ENCODE measurements at places on chromosomes 2 and 18.

DNA sequence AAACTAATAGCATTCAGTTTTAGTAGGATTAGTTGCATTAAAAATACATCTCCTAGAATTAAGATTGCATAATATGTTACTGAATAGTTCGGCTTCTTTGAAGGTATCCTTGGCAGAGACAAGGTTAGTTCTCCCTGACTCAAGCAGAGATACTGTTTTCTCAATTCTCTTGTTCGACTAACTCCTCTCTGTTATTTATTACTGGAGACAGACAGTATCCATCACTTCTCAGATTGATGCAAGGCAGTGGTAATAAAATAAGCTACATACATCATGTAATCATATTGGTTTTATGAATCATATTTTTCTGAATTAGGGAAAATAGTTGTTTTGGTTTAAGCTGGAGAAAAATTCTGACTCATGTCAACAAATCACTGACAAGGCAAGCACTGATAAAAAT, 134.8 kb downstream of the SLC8A1 start:
- DNase-seq, result no peak

DNA sequence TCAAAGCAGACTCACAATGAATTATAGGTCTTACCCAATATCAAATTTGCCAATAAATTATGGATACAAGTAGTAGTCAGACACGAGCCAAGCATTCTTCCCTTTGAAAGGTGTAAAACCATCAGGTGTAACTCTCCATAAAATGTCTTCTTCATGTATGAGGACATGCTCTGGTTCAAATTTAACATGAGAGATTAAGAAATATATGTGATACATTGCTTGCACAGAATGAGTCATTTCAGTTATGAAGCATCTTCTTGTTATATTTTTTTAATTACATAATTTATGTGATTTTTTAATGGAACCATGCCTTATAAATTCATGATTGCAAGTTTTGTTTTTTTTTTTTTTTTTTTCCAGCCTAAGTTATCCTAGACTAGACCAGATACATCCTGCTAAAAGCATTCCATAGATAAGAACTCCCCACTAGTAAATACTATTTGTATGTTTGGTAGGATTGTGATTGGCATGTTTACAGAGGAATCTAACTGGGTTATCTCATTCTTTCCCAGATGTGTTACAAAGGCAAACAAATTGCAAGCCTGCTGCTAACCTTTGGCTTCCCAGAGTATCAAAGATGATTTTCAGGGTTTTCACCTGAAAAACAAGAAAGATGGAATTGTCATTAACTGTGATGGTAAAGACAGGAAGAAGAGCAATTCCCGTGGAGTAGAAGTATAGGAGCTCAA, 621.9 kb downstream of the XIRP2 start:
- DNase-seq, result no peak

- DNase-seq, result peak; percentile 77
These were observed 1.5 kb upstream of the IRS1 start for GRCh38 chr2:226800941-226801784.

DNA sequence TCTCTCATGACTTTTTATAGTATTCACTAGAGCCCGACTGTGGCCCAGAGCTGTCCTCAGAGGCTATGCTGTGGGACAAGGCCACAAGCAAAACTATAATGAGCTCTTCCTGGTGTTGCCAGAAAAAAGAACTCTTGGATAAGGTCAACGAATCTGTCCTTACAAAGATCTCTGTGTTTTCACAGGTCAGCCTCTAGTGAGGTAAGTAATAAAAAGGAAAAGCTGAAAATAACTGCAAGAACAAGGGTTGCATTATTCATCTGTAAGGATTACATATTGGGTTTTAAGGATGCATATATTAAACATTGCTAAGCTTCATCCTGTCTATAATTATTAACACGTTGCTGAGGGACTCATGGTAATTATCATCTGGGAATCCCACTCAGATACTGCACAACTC, 62.8 kb upstream of the ATL2 start:
- DNase-seq, result no peak

GRCh38 chr18:61502472-61502871, 169.2 kb downstream of the CDH20 start:
- DNase-seq, result no peak

- no peak for DNase-seq
These were observed 83.6 kb upstream of the MGAT5 start for GRCh38 chr2:134170294-134170693.

GRCh38 chr2:9753665-9754531, 89.4 kb upstream of the TAF1B start:
- peak; percentile 35 for DNase-seq

DNA sequence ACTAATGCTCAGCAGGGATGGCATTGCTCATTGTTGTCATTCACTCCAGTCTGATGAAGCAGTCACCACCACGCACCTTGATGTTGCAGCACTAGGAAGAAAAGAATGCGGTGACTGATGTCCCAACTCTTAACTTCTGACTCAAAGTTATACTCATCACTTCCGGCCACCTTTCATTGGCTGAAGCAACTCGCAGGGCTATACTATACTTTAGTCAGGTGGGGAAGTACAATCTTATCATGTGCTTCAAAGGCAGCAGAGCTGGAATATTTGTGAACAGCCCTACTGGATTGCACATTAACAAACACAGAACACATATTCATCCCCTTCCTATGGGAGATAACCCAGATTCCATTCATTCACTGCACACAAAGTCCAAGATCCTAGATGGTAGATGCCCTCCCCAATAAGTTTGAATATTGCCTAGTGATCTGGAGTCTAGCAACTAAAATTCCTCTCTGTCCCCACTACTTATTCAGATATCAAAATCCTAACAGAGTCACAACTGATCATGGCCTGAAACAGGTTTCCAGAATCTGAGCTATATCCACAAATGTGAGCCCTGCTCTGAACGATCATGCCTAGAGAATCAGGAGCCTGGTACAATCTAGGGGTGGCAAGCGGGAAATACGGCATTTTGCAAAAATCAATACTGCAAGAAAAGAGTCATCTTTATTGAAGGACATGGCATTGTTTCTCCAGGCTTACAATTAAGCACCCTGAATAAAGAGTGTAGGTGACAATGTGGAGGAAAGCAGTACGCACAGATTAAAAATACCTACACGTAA, 3.4 kb upstream of the SPATS2L start:
- DNase-seq, result no peak

GRCh38 chr2:8118940-8119781, 562.7 kb upstream of the ID2 start:
- DNase-seq, result no peak

DNA sequence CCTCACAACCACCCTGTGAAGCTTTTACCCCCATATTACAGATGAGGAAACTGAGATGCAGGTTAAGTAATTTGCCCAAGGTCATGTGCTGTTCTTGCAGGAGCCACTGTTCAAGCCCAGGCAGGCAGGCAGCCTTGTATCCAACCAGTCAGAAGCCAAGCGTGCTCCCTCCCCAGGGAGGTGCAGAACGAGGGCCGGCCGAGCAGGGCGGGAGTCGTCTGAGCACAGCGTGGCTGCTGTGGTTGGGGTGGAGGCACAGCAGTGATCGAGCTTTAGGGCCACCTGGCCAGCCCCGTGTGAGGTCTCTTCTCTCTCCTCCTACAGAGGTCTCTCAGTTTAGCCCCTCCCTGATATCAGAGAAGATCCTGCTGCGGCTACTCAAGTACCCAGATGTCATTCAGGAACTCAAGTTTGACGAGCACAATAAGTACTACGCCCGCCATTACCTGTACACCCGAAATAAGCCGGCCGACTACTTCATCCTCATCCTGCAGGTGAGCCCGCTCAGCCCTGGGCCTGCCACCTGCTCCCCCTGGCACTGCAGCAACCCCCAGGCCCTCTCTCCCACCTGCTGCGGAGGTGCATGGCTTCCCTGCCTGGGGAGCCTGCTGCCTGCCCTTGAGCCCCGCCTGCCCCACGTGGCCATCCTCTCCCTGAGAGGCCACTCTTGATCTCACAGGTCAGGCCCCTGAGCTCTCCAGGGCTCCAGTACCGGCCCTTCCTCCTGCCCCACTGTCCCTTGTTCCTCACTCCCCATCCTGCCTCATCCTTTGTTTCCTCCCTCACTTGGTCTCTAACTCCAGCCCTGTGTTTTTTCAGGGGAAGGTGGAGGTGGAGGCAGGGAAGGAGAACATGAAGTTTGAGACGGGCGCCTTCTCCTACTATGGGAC, 17.1 kb upstream of the CNNM3 start:
- DNase-seq, result no peak

DNA sequence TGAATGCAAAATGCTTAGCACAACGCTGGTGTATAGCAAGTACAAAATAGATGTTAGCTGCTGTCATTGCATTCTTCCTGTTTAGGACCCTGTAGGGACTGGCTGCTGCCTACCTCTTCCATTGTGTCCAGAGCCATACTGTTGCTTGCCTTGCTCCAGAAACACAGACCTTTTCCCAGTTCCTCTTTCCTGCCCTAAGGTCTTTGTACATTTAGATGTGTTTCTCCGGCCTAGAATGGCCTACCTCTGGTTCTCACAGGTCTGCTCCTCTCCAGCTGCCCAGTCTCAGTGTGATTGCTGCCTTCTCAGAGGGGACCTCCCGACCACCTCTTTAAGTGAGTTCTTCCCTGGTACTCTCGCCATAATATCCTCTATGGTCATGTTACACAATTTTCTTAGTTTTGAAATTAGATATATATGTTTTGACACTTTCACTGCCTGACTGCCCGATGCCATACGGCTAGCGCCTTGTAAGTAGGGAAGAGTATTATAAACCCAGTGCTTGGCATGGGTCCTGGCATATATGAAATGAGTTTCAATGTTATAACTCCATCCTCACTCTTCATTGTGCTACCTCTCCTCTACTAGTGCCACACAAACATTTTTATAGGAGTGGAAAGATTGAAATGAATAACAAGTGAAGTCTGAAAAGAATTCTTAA, 48.3 kb downstream of the RFTN2 start:
- DNase-seq, result no peak
